ENCODE measurements at places on chromosomes 2 and 18. TPM values are rescaled to one million over a fixed set of nuclear protein-coding genes. Genes with fewer than 3 reads are reported as not detected.

DNA sequence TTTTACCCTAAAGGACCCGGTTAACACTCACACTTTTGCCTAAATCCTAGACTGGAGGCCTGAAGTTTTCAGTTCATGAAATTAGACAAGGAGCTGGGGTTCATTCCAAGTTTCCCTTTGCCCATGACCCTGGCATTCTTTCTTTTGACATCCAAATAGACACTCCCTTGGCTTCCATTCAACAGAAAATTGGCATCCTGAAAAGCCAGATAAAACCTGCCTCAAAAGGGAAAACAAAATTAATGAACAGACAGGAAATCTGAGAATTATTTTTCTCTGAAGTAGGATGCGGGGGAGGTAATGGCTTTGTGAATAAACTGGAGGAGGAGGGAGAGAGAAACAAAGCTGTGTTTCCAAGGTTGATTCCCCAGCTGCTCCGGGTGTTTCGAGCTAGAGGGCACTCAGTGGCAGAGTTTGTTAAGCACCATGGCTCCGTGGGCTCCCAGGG, 41.0 kb downstream of the SPP2 start:
- no peaks in the 10 kb centered on the region for H3K36me3 ChIP-seq
- no peak overlapping the region for H3K27ac ChIP-seq
- no peak for DNase-seq
- H3K27me3 ChIP-seq: no peaks in the 10 kb centered on the region
- H3K4me1 ChIP-seq: no peaks in the 10 kb centered on the region
- no peak overlapping the region for H3K4me3 ChIP-seq

GRCh38 chr2:133871545-133872209, 303.4 kb upstream of the NCKAP5 start:
- no peaks in the 10 kb centered on the region for H3K36me3 ChIP-seq
- DNase-seq: no peak
- no peaks in the 10 kb centered on the region for H3K27me3 ChIP-seq
- H3K4me3 ChIP-seq: no peak overlapping the region

Gene MOCOS
- total RNA-seq: 4.4 TPM

Gene SERPINB2
- 2.0 TPM for total RNA-seq

Gene CCDC74A
- total RNA-seq: 5.3 TPM

Gene UPP2
- not detected for total RNA-seq
